Fibroblast of skin of abdomen (primary cell): ENCODE measurements at places on chromosomes 5 and 9.

DNA sequence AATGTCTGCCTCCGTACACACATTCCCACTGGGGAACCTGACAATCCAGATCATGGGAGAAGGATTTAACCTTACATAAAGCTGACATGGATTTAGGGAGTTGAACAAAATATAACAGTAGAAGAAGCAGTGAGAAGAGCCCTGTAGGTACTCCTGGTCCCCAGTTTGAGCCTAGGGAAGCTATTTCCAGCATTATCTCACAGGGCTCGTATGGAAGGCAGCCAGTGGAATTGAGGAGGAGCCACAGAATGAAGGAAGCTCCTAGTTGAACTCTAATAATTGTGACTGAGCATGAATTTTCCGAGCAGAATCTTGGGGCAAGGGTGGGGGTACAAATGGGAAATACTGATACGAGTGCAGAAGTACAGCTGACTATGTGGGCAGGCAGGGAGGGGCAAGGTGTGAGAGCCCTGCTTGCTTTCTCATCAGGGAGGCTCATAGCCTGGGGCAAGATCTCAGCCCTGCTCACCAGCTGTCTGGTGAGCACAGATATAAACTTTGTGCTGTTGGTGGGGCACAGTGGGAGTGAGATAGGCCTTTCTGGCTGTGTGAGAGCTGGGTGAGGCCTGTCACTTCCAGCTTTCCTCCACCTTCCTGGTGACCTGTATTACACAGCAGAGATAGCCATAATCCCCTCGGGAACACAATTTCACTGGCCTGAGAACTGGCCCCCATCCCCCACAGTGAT is 290.7 kb upstream of the IL12B start:
- no peak for DNase-seq

DNA sequence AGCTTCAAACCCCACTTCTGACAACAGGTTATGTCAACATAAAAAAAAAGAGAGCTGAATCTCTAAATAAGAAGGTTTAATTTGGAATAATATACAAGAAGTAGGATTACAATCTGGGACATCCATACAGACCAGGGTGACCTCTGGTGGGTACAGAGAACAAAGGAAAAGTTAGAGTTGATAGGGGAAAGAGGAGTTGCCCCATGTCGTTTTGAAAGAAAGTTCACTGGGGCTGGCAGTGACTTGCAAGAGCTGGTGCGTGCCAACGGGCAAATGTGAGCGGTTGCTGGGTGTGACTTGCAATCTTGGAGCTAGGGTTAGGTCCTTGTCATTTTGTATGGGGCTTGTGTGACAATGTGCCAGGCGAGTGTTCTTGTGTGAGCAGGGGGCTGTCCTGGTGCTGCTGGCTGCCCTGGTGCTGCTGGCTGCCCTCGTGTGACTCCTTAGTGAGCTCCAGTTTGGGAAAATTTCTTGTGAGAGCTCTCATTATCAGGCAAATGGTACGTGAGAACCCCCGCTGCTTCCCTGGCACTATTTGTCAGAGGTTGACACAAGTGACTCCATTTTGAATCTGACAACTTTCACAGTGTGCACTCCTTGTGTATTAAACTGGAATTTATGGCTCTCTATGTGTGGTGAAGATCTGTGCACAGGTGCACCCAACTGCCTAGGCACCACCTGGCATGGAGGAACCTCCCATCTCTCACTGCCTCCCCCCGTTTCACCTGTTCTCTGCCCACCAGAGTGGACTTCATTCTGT is 69.8 kb downstream of the UBE2QL1 start:
- DNase-seq, result no peak

GRCh38 chr9:71122022-71122275 is 528 bp upstream of the TRPM3 start:
- DNase-seq, result no peak

DNA sequence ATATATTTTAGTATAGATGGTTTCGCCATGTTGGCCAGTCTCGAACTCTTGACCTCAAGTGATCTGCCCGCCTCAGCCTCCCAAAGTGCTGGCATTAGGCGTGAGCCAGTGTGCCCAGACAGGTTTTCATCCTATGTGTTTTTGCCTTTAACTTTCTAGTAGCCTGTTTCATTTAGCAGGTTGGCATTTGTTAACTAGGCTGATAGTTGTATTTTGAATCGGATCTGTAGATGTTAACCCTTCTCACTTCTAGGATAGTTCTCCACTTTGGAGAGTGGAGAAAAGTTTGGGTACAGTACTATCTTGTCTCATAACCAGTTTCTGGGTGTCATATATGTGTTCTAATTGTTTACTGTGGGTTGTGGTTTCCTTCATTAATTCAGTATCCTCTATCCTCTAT is 7.3 kb upstream of the FGF18 start:
- DNase-seq, result no peak

- no peak for DNase-seq
These were observed 594.7 kb upstream of the WWC1 start for GRCh38 chr5:167696558-167697314.
